ENCODE measurements at places on chromosomes 2 and 18.
A peak's percentile ranks its signal among the peaks of the same experiment; 100 is the strongest.

- DNase-seq, result no peak
Observed at GRCh38 chr2:61173116-61173515, 11.1 kb downstream of the C2orf74 start.

DNA sequence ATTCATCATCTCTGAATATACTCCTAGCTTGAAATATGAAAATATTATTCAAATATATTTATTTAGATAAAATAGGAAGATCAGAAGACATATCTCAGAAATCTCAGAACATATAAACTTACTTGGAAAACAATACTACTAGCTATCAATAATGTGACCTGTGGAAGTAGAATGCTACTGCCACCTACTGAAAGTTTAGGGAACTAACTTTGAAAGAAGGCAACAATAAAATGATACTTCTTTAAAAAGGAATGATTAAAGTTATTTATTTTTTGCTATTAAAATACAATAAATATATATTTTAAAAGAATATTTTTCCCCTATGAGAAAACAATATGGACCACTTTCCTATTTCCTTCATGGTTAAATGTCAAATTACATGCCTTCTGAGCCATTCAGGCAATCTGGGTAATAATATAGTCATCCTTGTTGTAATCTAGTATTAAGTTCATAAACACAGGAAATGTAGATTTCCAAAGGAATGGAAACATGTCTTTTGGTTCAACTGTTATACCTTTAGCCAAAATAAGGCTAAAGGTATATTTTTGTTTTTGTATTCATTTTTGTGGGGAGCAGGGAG, 26.0 kb downstream of the ACADL start:
- no peak for DNase-seq

GRCh38 chr18:10936176-10937053, 213.0 kb downstream of the PIEZO2 start:
- DNase-seq, result no peak

DNA sequence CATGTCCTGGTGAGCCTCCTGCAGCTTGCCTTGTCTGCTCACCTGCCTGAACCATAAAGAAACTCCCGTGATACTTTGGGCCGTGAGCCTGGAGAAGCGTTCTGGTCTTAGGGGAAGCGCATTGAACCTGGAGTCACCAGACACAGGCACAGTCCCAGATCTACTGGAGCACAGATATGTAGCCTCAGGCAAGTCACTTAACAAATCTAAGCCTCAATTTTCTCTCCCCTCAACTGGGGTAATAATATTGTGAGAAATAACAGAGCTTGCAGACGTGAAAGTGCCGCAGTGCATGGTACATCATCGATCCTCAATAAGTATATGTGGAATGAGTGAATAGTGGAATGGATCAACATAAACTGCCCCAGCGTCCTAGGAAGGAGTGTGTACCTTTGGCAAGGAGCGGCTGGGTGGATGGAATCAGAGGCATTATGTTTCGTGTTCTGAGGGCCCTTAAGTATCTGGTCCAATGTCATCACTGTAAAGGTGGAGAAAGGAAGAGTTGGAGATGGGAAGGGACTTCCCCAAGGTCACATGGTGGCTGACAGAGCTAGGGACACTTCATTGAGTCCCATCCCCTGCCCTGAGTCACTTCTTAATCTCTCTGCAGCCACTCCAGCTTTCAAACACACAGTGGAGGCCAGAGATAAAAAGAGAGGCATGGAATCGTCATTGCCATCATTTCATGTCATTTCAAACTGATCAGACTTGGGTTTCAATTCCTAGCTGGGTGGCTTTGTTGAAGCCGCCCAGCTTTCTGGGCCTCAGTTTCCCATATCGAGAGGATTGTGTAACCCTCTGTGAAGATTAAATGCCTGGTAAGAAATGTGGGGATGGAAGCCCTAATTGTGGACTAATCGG, 172.4 kb downstream of the DDX1 start:
- DNase-seq, result no peak

DNA sequence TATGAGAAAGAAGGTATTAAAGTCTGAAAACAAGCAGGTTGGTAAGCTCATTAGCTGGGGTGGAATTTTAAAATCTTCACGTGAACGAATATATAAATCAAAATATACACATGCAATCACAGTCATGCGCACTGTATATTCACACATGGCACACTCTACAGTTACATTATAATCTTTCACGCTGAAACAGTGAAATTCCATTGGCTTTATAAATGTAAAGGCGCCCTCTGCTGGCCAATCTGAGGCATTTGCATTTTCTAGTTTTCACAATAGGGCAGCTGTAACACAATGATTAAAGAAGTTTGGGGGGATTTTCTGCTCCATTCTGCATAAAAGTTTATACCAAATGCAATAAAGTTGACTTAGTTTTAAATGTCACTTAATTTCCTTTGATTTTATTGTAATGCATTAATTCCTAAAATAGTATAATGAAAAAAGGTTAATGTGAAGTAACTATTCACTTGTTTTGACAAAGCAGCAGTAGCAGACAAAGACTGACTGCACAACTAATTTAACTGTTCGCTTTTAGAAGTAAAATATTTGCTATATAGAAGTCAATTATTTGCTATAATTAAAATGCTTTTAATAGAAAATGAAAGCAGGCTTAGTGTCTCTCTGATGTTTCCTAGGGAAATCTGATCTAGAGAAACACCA, 17.2 kb downstream of the IFIH1 start:
- peak; percentile 45 for DNase-seq

DNA sequence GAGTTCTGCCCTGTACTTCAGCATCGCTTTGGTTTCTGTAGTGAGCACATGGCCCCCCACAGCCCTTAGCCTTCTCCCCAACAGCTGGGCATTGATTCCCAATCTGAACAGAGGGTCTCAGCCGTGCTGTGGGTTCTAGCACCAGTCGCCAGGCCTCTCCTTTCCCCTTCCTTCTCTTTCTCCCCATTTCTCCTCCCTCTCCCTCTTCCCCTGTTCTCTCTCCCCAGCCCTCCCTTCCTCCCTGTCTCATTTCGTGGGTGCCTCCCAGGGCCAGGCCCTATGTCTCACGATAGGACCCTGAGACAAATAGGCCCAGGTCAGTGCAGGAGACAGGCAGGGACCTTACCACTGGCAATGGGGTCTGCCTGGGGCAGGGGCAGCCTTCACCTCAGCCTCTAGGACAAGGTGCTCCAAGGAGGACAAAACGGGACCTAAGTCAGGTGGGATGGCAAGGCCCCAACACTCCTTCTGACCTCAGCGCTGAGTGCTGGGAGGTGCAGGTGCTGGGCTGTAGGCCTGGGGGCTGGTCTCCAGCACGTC, 143.4 kb upstream of the GPC1 start:
- no peak for DNase-seq

DNA sequence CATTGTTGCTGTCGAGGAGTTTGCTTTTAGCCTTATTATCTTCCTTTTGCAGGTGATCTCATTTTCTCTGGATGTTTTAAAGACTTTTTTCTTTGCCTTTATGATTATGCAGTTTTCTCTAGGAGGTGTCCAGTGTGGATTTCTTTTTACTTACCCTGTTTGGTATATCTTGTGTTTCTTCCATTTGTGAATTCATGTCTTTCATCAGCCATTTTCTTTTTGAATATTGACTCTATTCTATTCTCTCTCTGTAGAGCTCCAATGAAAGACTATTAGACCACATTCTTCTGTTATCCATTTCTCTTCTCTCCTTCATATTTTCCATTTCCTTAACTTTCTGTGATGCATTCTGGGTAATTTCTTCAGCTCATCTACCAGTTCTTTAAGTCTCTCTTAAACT, 34.4 kb downstream of the CDK15 start:
- no peak for DNase-seq

GRCh38 chr2:206801418-206802189, 36.2 kb downstream of the FASTKD2 start:
- DNase-seq, result no peak

GRCh38 chr2:128395640-128396499, 77.2 kb upstream of the HS6ST1 start:
- peak; percentile 75 for DNase-seq

DNA sequence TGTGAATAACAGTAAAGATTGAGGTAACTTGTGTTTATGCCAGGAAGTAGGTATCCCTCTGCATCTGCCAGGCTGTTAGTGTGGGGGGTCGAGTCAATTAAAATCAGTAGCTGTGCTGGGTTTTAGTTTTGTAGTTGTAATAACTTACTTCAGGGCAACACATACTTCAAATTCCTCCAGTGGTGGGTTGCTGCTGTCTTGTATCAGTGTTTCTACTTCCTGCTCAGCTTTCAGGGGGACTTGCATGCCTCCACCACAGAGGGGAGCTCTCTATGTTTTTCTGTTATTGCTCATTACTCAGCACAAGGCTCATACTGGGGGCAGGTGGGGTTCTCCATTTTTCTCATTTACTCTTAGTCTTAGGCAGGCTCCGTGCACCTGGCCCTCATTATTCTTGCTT, 136.8 kb downstream of the CAPN13 start:
- no peak for DNase-seq

DNA sequence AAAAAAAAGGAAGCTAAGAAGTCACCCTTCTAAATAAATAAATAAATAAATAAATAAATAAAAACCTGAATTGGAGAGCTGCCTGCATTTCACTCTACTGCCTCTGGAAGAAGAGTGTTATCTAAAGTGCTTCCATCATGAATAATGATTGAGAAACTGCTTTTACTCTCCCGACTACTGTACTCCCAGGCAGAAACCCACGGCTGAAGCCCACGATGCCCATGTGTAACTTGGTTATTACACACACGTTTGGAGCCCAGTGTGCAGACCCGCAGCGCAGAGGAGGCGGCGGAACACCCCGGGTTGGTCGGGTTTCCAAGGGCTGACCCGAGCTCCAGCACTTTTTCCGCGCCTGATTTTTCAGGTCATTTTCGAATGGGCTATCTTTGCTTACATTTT, 697 bp upstream of the SPATS2L start:
- DNase-seq, result no peak

DNA sequence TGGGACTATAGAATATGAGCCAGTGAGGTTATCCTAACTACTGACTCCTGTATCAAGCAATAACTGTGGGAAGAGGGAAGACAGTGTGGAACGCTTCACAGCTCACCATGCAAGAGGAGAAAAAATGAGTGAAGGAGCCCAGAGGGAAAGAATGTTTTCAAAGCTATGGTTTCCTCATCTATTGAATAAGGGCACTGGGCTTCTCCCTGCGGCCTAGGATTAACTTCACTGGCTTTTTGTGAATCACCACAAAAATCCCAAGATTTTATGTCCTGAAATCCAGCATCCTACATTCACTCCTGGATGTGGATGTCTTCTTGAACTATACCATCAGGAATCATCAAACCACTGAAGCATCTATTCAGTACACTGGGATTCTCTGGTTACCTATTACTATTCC, 44.5 kb upstream of the SP5 start:
- no peak for DNase-seq

- DNase-seq, result no peak
Observed at GRCh38 chr2:153072077-153072476, 353.7 kb downstream of the ARL6IP6 start.

- no peak for DNase-seq
Observed at GRCh38 chr18:23933407-23933806, 81.1 kb upstream of the TTC39C start.

- no peak for DNase-seq
Observed at GRCh38 chr2:63604666-63605065, 15.9 kb downstream of the MDH1 start.
